Activated naive CD4-positive, alpha-beta T cell treated with Interleukin-2 at 50 U/mL for 16 hours (primary cell): ENCODE measurements at places on chromosomes 3 and 15.

- no peak for DNase-seq
Measured at GRCh38 chr15:85470563-85471271, 90.3 kb downstream of the AKAP13 start.

GRCh38 chr3:37107846-37108245, 66.5 kb downstream of the LRRFIP2 start:
- no peak for DNase-seq

- no peak for DNase-seq
Measured at GRCh38 chr15:59562448-59563186, 49.0 kb upstream of the GCNT3 start.

DNA sequence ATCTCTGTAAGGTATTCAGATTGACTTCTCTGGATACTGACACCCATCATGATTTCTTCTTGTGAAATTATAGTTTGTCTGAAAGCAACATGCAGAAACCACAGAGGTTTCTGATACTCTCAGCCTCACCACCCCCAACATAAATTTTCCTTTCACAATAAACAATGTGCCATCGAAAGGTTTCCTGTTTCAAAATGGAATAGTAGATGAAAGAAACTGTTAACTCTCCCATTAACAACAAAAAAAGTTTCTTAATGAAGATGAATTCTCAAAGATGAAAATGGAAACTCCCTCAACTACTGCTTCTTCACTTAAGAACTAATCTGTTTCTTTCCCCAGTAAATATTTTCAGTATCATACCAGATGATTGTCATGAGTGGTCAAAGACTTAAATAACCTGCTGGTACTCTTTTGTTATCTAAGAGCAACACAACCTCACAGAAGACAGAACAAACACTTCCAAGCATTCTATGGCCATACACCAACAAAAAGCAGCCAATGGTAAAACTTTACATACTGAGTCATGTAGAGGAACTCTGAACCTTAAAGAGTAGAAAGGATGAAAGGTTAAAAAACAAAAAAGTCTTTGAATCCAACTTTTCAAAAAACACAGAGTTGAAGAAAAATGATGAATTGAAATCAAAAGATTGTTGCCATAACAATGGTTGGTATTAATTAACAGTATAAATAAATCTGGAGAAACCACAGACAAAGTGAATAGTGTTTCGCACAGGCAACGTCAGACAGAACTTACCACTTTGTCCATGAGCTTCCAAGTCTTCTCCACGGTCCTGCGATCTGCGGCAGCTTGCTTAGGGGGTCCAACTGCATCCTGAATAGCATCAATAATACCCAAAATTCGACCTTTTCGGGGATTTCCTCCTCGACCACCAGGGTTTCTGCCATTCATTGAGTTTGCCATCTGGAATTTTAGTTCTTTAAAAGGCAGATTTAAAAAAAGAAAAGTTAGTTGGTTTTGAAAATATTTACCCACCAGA, 1.9 kb downstream of the CBLB start:
- DNase-seq = no peak

DNA sequence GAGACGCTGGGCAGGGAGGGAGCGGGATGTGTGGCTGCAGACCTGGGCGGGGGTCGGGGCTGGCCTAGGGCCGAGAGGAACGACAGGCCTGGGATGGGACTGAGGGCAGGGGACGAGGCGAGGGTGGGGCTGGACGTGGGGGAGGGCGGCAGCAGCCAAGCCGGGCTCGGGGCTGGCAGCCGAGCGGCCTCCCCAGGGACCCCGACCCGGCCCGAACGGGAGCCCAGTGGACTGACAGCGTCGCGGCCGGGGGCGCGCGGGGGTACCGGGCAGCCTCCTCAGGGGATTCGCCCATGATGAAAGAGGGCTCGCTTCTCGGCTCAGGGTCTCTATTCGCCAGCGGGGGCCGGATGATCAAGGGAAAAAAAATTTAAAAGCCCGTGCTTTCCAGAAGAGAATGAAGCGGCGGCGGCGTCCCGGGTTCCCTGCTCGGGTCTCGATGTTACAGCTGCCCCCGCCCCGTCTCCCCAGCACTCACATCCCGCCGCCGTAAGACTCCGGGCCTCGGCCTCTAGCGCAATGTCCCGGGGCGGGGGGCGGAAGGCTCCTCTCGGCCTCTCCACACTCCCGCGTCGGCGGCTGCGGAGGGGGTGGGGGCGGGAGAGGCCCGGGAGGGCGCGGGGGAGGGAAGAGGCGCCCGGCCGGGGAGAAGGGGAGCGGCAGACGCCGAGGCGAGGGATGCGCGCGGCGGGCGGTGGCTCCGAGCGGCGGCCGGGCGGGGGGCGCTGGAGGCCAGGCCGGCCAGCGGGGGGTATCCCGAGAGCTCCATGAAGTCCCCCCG, 4.3 kb downstream of the PTH1R start:
- peak; percentile 24 for DNase-seq

- DNase-seq = no peak
Measured at GRCh38 chr3:105502333-105502732, 135.6 kb downstream of the ALCAM start.

DNA sequence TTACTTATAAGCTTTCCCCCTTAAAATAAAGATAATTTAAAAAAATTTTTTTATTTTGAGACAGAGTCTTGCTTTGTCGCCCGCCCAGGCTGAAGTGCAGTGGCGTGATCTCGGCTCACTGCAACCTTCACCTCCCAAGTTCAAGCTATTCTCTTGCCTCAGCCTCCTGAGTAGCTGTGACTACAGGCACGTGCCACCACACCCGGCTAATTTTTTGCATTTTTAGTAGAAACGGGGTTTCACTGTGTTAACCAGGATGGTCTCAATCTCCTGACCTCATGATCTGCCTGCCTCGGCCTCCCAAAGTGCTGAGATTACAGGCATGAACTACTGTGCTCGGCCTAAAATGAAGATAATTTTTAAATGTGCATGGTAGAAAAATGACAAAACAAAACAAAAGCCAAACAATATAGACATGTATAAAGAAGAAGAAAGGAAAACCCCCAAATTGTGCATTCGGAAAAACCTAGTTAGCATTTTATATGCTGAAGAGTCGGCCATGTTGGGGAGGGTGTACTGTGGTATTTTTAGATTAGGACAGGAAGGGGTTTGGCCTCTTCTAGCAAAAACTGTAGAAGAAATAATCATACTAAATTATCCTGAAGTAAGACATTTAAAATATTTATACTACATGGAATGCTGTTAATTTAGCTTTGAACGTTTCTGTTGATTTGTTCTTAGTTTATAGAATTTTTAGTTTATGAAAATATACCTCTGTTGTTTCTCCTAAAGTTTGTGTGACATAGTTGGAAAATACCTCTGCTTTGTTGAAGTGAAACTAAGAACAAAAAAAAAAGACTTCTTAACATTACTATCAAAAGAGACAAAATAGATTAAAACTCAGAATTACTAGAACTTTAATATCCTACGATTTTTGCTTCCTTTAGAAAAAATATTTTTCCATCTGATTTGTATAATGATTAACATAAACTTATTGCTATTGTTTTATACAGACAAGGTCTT, 7.4 kb downstream of the APPL1 start:
- DNase-seq = no peak

DNA sequence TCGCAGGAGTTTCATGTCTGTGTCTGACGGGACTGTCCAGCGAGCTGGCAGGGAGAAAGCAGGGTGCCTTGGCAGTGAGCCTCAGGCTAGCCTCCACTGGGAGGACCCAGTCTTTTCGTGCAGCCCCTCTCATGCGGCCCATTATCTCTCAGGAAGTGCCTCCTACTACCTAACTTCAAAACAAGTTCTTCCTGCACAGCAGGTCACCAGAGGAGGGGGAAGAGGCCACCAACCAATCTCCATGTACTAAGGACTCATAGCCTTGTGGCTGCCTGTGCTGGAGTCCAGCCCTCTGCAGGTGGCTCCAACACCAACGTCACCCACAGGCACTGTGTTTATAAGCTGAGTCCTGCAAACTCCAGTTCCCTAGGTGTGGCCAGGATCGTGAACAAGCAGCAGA, 4.8 kb downstream of the VIPR1 start:
- no peak for DNase-seq

GRCh38 chr3:132665230-132665745, 5.2 kb downstream of the UBA5 start:
- no peak for DNase-seq

- DNase-seq = no peak
Measured at GRCh38 chr3:14047027-14047426, 77.6 kb downstream of the CHCHD4 start.

DNA sequence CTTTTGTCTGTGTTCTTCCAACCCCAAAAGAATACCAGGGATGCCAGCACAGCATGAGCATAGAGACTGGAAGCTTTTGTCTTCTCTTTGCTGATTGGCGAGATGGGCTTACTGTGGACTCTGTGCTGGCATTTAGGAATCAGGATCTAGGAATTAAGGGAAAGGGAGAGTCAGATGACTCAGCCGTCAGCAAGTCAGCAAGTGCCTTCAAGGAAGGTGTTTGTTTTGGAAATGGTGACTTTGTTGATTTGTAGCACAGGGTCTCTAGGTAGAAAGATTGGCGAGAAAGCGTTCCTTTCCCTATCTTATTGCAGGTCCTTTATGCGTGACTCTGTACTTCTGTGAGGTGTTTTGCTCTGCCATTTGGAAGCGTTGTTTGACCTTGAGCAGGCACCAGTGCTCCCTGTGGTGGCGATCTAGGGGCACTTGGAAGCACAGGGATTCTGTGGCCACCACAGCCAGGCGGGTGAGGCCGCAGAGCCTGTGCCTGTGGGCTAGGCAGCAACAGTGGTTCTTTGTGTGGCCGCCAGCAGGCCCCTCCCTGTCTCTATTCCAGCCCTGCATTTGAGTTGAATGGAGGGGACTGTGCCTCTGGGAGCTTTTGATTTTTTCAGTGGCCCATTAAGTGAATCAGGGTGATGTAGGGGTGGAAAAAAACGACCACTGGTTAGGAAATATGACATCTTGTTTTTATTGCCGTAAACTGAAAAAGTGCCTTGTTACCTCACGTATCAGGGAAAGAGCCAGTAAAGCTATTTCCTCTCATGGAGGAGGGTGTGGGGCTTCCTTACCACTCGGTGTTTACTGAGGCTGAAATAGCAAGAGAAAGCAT, 19.0 kb downstream of the FAN1 start:
- DNase-seq = no peak

- DNase-seq = peak; percentile 57
Measured at GRCh38 chr3:69250014-69250413, 127.6 kb upstream of the LMOD3 start.

DNA sequence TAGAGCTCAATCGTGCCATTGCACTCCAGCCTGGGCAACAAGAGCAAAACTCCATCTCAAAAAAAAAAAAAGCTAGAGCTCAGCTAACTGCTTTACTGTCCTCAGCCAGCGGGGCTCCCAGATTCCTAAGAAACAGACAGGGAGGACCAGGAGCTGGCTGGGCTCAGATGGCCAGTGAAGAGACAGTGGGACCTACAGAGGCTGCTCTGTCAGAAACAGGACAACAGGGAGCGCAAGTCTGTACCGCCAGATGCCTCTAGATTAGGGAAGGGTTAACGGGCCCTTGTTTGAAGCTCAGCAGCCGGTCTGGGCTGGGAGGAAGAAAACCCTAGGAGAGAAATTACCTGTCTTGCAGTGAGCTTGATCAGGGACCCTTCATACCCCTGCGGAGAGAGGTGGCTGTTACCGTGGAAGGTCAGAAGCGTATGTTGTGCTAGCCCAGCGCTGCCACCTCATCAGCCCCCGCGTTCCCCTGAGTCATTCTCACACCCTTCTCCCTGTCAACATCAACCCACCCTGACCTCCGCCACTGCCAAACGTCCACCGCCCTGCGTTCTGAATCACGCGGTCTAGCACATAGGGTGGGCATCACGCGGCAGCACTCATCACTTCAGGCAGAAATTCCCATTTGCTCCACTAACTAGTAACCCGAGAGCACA, 25.3 kb downstream of the RBPMS2 start:
- no peak for DNase-seq
